ENCODE measurements at places on chromosomes 7 and 10. TPM values are rescaled to one million over a fixed set of nuclear protein-coding genes. Genes with fewer than 3 reads are reported as not detected.

Gene SPACDR
- 2.6 TPM for total RNA-seq

Gene AEBP1
- total RNA-seq = 65.0 TPM

Gene NKX2-3
- not detected for total RNA-seq

Gene PPP1R17
- not detected for total RNA-seq

Gene TMEM130
- 8.9 TPM for total RNA-seq

Gene MMP21
- not detected for total RNA-seq

Gene AKR1D1
- total RNA-seq = not detected

Gene TRPV5
- not detected for total RNA-seq

Gene INA
- 26.9 TPM for total RNA-seq

Gene DKK1
- 7.4 TPM for total RNA-seq

Gene AKR1C3
- 0.43 TPM for total RNA-seq

Gene FOXI2
- not detected for total RNA-seq

Gene SYCE1
- total RNA-seq = not detected

Gene FAM24B
- 1.9 TPM for total RNA-seq

DNA sequence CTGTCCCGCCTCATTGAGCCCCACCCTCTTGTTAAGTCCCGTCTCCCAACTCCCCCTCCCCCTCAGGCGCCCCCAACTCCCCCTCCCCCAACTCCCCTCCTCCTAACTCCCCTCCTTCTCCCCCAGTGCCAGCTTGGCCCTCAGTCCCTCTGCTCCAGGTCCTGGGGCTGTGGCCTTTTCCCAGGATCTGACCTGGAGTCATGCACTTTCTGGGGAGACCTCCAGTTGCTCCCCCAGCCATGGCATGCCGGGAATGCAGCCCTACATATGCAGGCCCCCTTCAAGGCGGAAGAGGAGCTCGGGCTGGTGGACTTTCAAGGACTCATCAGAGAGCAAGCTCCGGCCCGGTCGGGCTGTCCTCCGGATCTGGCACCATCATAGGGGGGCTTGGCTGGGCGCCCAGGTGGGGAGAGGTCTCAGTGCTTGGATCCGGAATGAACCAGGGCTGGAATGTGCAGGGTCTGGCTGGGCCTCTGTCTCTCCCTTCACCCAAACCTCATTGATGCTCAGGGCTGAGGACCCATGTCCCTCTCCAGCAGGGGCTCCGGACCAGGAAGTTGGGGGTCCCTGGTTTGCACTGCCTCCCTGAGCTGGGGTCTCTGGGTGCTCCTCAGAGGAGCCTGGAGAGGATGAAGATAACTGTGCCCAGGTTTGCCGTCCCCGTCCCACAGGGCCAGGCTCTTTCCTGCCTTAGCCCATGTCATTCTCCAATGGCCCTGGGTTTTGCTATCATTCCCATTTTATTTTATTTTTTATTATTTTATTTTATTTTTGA is 41.1 kb downstream of the TMEM270 start:
- no peak for DNase-seq

- DNase-seq = peak; percentile 55
Observed at GRCh38 chr7:100465702-100466311, 1.7 kb upstream of the SPACDR start.

DNA sequence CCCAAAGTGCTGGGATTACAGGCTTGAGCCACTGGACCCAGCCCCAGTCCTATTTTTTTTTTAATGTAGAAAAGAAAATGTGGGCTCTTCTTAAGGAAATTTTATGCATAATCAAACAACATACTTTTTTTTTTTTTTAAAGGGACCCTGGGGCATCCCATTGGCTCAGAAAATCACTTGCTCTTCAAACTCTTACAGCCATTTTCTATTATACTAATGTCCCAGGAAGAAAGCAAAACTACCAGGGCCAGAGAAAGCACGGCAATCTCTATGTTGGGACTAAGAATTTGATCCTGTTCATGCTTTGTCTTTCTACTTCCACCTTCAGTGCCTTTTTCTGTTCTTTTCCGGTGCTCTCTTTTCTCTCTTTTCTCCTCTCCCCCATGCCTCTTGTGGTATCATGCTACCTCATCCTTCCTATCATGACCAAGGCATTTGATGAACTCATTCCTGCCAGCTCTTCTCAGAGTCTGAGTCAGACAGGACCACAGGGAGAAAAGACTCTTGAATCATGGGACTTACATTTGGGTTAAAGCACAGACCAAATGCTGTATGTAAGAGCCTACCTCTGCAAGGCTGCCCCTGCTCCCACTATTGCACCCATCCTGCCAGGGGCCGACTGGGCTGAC is 76.4 kb upstream of the CCNY start:
- DNase-seq = peak; percentile 98

DNA sequence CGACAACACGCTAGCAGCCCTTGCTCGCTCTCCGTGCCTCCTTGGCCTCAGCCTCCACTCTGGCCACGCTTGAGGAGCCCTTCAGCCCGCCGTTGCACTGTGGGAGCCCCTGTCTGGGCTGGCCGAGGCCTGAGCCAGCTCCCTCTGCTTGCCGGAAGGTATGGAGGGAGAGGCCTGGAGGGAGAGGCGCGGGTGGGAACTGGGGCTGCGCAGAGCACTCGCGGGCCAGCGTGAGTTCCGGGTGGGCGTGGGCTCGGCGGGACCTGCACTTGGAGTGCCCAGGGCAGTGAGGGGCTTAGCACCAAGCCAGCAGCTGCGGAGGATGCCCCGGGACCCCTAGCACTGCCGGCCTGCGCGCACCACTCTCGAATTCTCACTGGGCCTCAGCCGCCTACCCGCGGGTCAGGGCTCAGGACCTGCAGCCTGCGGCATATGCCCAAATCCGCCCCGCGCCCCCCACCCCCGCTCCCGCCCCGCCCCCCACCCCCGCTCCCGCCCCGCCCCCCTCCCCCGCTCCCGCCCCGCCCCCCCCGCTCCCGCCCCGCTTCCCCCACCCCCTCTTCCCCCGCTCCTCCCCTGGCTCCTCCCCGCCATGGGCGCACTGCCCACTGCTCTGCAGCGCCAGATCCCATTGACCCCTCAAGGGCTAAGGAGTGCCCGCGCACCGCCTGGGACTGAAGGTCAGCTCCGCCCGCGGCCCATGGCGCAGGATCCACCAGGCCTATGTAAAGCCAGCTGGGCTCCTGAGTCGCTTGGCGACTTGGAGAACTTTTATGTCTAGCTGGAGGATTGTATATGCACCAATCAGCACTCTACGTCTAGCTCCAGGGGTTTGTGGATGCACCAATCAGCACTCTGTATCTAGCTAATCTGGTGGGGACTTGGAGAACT is 15.9 kb upstream of the ACBD5 start:
- no peak for DNase-seq

- DNase-seq = no peak
Observed at GRCh38 chr10:13743101-13743693, 156.4 kb downstream of the PRPF18 start.

- DNase-seq = no peak
Observed at GRCh38 chr10:33596422-33596821, 262.0 kb upstream of the NRP1 start.

GRCh38 chr10:95295031-95295755 is 4.4 kb upstream of the PDLIM1 start:
- DNase-seq = peak; percentile 61

DNA sequence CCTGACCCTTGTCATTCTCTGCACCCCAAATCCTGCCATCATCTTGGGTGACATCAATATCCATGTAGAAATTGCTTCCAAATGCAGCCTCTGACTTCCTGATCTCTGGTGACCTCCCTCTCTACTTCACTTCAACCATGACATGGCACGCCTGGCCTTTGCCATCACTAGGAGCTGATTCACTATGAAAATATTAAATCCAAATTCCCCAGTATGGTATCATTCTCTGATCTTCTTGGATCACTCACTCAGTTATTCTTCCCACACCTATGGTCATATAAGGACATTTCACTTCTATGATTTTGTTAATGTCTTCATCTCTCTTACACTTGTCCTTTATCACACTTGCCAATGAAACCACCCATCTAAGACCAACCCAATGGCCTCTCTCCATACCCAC is 73.7 kb upstream of the ODAD2 start:
- DNase-seq = no peak

- no peak for DNase-seq
Observed at GRCh38 chr7:90919816-90920215, 323.7 kb downstream of the CDK14 start.

DNA sequence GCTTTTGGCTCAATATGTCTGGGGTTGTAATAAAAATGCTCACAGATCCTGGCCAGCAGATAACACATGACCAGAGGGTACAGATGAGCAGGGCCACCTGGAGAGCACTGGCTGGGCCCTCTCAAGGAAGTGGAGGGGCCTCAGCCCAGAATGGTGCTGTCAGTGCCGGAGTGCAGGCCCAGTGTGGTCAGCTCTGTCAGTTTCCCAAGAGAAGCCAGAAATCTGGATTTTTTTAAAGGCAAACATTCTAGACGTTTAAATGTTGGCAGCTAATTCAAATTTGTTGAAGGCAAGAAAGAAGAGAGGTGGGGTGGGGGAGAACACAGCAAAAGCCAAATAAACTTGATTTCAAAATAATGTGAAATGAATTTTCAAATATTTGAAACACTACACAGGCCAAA is 2.0 kb downstream of the C10orf105 start:
- no peak for DNase-seq

GRCh38 chr10:66215920-66216319 is 709.9 kb upstream of the LRRTM3 start:
- DNase-seq = no peak

DNA sequence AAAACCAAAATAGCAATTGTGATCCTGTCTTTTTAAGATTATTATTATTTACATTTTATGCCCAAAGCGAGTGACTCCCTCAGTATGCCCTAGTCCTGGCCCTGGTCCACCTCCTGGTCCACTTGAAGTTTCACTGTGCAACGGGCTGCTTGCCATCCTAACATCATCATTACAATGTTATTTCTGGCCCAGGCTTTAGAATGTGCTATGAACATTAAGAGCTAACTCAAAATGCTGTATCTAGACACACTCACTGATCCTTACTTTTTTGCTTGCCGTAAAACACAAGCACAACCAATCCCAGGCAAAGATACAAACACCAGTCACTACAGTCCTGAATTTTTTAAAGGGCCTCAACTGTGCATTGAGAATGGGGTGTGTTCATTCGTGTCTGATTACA is 38.4 kb downstream of the RHOBTB1 start:
- peak; percentile 79 for DNase-seq

- no peak for DNase-seq
Observed at GRCh38 chr10:130498934-130499333, 362.7 kb downstream of the GLRX3 start.

DNA sequence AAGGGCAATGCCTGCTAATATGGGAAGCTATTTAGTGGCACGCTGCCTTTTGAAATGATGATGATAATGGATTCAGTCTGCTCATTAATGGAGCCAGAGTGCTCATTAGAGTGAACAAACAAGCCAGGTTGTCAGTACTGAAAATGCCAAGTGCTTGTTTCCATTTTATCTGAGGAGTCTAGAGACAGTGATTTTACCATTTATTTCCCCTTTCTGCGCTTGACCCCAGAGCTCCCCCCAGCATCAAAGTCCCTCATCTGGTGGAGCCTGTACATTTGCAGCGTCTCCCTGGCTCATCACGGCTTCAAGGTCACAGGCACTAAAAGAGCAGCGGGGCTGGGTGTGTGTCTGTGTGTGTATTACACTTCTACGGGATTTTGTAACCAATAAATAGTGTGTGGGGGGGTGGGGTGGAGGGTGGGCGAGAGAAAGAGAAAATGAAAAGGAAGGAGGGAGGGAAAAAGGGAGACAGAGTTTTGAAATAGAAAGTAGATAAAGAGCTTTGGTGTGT is 553.8 kb downstream of the TFEC start:
- DNase-seq = no peak

GRCh38 chr7:113402005-113402404 is 283.7 kb upstream of the SMIM30 start:
- DNase-seq = no peak

DNA sequence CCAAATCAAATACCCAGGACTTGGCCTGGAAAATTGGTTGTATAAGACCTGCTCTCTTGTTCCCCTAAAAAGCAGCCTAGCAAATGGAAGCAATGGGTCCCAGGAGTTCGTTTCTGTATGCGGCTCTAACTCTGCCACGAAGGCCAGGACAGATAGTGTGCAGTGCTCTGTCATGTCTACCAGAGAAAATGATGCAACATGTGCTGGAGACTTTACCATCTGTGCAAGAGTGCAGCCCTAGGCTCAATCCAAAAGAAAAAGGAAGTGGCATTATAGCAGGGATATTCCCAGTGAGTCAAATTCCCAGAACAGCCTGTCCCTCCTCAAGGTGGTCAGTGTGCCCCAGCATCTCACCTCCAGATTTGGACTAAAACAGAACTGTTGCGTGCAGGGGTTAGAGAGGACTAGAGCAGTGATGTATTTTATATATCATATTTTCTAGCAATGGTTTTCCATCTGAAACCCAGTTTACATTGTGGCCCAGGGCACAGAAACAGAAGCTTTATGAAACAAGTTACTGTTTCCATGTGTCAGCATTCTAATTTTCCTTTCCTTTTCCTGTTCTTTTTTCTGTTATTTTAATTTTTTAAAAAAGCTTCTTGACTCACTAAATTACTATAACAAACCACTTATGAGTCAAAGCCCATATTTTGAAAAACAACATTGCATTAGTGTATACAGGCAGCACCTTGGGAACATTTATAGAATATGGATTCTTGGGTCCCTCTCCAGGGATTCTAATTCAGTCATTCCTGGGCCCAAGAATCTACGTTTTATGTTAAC is 311.2 kb downstream of the RNLS start:
- no peak for DNase-seq

GRCh38 chr7:14000247-14000646 is 10.8 kb upstream of the ETV1 start:
- DNase-seq = no peak

GRCh38 chr7:143381427-143382125 is 431 bp downstream of the ZYX start:
- peak; percentile 57 for DNase-seq

DNA sequence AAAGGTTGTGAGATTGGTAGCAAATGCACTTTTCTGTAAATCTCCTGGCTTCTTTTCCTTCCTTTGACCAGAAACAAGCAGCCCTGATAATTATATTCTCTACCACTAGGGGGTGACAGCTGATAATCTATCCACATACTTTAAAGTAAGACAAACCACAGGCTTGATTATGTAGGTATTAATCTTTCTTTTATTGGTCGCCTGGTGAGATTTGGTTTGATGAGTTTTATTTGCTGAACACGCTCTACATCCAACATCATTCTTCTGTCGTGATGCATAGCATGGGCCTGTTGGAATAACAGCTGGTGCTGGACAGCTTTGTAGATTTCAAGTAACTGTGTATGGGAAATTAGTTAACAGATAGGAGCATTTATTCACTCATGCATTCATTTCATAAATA is 63.5 kb downstream of the ZNF365 start:
- DNase-seq = peak; percentile 89

DNA sequence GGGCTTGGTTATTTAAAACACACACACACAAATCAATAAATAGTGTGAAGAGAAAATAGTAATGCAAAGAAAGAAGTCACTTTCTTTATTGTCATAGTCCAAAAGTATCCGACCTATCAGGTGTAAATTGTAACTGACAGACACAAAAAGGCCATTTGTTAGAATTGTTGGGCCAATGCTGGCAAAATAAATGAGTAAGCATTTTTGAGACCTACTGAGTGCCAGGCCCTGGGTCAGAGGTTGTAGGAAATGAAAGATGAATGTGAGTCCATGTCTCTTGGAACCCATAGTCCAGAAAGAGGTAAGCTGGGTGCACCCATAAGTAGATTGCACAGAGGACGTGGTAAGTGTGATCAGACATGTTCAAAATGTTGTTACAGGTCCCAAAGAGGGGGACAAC is 13.5 kb upstream of the EGR2 start:
- DNase-seq = no peak

GRCh38 chr7:33926535-33926934 is 21.2 kb downstream of the BMPER start:
- DNase-seq = peak; percentile 50

Measured in astrocyte (in vitro differentiated cells and primary cell).